ENCODE measurements at places on chromosomes 5 and 9.

- no peak for DNase-seq
These were observed 1152.9 kb upstream of the CDH6 start for GRCh38 chr5:30040488-30041118.

DNA sequence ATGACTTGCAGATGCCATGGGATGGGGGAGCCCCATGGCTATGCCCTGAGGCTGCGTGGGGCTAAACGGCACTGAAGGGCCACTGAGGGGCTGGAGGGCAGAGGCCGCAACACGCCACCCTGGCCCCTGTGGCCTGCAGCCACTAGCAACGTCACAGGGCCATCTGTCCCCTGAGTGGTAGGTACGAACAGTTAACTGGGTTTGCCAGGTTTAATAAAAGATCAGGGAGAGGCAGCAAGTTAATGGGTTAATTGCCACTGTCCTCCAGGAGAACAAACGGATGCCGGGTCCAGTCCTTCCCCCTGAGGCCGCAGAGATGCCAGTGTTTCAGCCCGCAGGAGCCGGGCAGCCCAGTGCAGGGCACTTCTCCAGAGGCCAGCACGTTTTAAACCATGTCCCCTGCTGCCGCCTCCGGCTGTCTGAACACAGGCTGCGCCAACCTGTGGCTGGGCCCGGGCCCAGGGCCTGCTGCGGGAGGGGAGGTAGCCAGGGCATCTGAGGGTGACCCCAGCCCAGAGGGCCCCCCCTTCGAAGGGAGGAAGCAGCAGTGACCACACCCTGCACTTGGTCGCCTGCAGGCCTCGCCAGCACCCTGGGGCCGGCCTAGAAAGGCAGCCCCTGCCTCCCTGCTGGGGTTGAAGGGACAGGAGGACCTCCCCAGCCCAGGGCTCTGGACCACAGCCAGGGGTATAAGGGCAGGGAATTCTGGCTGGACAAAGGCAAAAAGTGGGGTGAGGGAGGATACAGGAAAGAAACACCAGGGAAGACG is 227.3 kb downstream of the FANCC start:
- no peak for DNase-seq

- DNase-seq = no peak
These were observed 416.3 kb downstream of the NR2F1-AS1 start for GRCh38 chr5:93164690-93165089.

- peak; percentile 82 for DNase-seq
These were observed 12.2 kb downstream of the GPR150 start for GRCh38 chr5:95631991-95632675.

DNA sequence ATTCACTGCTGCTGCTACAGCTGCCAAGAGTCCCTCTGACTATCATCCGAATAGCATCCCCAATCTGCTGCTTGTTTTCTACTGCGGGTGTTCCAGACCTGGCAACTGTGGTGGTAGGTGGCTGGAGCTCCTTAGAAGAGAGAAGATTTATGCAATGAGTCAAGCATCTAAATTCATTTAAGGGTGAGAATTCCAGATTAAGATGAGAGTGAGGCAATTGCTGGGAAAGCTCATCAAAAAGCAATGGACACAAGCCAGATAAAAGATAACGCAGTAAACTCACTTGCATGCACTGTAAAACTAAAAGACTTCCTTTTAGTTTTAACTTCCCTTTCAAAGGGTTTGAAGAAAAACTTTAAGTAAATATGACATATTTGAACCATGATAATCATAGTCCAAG is 3.9 kb downstream of the PLK2 start:
- no peak for DNase-seq

- no peak for DNase-seq
These were observed 278.6 kb downstream of the SPOCK1 start for GRCh38 chr5:137220523-137220927.

DNA sequence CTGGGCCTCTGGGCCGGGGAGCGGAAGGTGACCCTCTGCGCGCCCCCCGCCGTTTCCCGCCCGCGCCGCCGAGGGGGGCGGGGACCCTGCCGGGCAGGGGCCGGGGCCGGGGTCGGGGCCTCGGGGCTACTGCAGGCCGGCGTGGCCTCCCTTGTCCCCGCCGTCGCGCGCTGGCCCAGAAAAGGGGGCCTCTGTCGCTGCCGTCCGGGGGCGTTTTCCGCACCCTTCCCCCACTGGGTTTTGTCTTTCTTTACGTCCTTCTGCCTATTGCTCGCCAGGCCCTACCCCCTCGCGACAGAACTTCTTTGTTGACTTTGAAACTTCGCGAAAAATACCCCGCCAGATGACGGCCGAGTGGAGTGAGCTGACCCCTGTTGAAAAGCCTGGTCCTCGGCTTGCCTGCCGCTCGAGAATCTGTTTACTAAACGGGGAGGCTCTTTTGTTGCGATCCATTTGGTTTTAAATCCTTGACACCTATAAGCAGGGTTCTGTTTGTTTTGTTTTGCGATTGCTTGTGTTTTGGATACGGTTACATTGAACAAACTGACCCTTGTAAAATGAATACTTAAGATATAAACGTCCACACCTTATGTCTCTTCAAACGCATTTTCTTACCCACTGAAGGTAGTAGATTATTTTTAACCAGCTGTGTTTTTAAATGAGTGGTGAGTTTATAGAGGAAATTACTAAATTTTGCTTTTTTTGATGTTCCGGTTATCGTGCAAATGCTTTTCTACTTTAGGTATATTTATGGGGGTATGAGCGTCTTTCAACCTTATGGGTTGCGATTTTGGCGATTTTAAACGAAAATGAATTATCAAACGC is 765 bp downstream of the MARCHF6 start:
- peak; percentile 50 for DNase-seq

DNA sequence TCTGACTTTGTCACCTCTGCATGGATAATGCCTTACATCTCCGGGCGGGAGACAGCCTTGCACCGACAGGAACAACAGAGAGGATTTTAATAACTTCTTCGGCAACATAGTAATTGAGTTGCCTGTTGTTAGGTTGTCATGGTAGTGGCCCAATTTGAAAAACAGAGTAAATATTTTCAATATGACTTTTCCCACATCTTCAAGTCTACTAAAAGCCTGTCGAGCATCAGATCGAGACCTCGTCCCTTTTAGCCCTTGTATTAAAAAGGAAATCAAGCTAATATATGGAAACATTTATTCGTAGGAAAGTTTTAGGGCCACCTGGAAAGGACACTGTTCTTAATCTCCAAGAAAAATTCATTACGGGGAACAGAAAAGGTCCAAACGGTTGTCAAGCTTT is 70.8 kb upstream of the FCN2 start:
- no peak for DNase-seq

DNA sequence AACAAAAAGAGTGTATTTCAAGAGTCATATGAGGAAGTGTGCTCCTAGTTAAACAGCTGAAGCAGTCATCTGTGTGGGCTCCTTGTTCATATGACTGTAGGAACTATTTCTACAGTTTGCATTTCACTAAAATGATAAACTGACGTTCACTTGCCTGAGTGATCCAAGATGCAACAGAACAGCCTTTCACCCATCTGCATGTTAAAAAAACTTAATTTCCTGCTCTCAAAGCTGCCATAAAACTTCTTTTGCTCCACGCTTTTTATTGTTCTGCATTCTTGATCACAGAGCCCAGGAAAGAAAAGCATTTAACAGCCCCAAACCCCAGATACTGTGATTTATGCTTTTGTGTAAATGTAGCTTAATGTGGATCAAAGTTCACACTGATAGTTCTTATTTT is 43.9 kb downstream of the ZNF608 start:
- no peak for DNase-seq

GRCh38 chr5:151570058-151570457 is 21.1 kb downstream of the FAT2 start:
- no peak for DNase-seq

GRCh38 chr5:37847978-37848425 is 8.2 kb upstream of the GDNF start:
- DNase-seq = no peak

DNA sequence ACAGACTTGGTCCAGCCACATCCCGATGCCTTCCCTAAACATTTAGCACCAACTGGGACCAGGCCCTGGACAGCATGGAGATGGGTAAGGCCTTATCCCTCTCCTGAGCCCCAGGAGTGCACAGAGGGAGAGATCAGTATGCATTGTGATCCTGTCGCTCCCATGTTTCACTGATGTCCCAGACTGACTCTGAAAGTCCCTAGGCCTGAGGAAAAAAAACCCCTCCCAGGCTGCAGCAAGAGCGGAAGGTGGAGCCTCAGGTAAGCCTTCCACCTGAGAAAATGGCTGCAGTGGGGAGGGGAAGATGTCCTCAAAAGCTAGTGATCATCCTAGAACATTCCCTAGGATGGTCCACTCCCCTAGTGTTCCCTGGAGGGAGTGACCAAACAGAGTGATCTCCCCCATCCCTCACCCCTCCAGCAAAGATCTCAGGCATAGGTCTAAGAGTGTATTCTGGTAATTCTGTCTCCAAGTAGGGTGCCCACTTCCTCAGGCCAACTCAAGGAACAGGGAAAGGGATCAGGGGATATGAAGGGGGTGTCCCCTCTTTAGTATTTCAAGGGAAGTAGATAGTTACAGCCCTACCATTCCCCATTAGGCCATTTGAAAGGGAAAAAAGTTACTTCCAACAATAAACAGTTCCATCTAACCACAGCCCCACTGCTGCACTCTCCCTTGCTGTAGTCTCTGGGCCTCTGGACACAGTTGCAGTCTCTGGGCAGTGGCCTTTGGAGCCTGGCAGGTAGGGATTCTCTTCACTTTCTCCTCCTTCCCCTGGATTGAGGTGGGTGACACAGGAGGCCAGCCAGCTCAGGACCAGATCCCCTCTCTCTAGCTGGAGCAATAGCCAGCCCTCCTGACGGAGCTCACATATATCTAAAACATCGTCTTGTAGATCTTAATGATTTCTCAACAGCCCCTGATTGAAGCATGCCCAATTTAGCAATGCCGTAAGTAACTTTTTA is 6.8 kb upstream of the CXXC5 start:
- DNase-seq = no peak

GRCh38 chr9:72205513-72205912 is 56.3 kb downstream of the GDA start:
- DNase-seq = no peak
